ENCODE measurements at places on chromosomes 3 and 15.
A peak's percentile ranks its signal among the peaks of the same experiment; 100 is the strongest.

DNA sequence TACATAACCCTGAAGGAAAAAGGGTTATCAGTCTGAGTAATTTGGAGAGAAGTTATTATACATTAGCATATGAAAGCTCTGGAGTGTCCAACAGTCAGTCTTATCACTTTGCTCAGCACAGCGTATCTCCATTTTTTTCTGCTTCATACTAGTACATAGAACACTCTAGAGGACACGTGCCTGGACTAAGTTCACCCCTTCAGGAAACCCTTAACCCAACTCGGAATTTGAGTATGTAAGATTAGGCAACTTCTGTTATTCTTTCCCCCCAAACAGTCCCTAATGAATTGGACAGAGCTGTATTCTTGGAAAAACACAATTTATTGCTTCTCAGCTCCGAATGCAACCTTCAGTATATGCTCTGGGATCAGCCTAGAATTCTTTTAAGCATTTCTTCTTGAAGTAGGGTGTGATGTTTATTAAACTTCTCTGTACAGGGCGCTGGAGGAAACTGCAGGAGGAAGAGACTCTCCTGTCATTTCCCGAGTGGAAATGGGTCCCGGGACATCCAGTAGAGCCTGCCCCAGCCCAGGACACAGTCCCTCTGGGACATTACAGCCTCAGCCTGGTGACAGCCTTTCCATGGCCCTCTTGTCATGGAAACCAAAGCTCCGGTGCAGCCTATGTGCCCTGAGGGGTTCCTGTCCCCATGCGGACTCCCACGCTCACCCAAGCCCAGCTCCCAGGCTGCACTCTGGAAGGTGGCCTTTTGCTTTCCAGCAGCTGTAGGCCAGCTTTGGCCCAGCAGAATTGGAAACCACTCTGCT, 37.3 kb upstream of the CMTM8 start:
- DNase-seq = no peak

DNA sequence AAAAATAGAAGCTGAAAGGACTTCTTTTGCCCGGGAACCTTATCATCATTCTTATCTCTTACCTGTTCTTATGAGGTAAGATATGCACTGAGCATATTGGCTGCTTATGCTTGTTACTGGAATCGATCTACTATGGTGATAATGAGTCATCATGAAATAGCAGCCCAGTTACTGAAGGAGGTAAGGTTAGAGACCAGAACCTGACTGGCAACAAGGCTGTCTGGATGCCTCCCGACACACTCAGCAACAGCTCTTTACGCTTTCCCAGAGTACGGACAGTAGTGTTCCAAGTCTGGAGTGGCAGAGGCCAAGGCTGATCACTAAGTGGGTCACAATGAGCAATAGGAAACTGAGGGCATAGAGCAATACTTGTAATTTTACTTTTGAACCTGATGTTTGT, 314.1 kb downstream of the NLGN1 start:
- DNase-seq = peak; percentile 3

DNA sequence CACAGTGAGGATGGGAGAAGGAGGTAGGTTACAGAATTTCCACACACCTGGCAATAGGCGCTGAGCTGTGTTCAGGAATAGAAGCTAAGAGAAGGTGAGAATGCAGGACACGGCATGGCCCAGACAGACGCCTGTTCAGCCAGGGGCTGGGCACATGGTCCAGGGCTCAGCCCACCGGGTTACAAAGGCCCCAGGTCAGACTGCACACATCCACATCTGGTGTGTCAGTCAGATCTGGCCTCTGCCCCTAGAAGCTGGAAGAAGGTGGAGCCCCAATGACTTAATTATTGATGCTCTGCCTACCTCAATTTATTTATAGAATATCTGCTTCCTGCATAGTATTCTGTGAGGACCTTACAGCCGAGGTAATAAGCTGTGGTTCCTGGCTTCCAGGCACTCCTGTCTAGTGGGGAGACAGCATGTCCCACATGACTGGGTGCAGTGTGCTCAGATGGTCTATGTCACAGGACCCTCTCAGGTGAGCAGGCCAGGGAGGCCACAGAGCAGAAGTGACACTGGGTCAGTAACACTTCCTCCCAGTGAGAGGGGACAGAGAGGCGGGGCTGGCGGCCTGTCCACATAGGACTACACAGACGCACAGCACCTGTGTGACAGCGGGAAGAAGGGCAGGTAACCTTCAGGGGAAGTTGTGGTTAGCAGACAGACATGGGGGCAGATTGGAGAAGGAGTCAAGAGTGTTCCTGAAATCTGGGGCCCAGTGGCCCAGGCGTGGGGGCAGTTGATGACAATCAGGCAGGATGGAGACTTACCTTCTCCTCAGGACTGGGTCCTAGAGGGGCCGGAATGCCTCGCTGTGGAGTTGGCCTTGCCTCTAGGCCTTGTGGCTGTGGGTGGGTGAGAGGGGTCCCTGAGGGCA, 38.6 kb upstream of the PLXNA1 start:
- DNase-seq = no peak

DNA sequence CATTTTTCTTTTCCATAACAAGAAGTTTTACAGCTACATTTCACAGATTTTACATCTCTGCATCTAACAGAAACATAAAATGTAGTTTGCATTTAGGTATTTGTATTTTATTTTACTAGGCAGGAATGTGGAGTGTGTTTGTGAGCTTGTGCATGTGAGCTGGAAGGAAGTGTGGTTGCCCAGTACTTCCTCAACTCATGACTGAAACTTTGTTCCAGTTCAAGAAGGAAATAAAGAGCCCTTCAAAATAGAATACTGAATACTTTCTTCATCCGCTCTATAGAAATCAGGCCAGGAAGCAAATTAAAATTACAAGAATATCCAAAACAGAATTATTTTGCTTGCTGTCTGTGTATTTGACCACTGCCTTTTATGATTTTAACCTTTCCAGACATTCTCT, 81.3 kb downstream of the CHL1 start:
- DNase-seq = peak; percentile 51

- no peak for DNase-seq
These were observed 79.7 kb downstream of the FBN1 start for GRCh38 chr15:48565560-48566482.

- no peak for DNase-seq
These were observed 219.3 kb downstream of the EBLN2 start for GRCh38 chr3:73280746-73281145.

- DNase-seq = no peak
These were observed 18.8 kb downstream of the BCL2L10 start for GRCh38 chr15:52093539-52094510.

DNA sequence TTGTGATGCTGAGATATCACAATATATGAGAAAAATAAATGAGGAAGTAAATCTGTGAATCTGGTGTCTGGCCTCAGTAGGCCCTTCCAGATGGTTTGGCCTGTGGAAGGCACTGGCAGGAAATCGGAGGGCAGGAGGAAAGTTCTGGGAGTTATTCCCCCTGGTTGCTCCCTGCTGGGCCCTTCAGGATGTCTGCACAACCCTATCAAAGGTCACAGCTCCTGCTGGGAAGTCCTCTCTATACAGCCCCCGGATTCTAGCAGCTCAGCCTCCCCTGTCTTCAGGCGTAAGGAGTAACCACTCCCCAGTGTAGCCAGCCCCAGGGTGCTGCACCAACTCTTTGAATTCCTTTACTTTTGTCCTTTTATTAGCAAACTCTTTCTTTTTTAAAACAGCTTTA, 56.2 kb downstream of the WNT7A start:
- no peak for DNase-seq

DNA sequence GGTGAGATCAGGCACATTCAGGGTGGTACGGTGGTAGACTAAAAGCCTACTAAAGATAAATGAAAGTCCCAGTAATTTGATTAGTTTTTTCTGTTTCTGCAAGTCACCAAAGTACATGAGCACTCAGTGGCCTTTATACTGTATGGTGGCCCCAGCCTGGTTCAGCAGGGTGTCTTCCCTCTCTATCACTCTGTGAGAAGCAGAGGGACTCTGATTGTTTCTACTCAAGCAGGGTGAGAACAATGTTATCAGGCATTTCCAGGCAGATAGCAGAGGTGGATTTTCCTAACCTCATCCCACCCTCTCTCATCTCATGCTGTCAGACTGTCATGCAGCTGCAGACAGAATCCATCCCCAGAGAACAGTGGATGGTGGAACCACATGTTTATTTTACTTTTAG, 71.5 kb upstream of the BFSP2 start:
- no peak for DNase-seq

DNA sequence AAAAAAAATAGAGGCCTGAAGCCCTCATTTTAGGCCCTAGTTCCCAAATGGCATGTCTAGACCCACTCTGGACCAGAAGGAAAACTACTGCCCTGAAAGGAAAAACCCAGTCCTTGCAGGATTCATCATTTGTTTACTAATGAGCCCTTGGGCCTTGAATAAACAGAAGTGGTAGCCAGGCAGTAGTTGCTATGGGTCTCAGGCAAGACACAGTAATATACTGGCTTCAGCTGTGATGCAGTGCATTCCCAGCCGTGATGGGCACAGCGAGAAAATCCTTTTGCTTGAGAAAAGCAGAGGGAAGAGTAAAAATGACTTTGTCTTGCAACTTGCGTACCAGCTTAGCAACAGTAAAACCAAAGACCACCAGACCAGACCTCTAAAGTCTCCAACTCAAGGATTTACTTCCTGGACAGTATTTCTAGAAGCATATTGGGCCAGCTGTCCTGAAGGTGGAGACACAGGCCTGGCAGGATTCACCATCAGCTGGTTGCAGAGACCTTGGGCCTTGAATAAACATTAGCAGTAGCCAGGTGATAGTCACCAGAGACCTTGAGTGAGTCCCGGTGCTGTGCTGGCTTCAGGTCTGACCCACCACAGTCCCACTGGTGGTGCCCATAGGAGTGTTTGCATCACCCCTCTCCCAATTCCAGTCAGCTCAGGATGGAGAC, 208.3 kb upstream of the SLITRK3 start:
- DNase-seq = no peak

- peak; percentile 50 for DNase-seq
These were observed 42.4 kb downstream of the ARRDC4 start for GRCh38 chr15:98002866-98003265.

GRCh38 chr3:5197022-5197421, 9.5 kb downstream of the EDEM1 start:
- DNase-seq = no peak

GRCh38 chr15:58671186-58671585, 78.3 kb downstream of the ADAM10 start:
- no peak for DNase-seq

DNA sequence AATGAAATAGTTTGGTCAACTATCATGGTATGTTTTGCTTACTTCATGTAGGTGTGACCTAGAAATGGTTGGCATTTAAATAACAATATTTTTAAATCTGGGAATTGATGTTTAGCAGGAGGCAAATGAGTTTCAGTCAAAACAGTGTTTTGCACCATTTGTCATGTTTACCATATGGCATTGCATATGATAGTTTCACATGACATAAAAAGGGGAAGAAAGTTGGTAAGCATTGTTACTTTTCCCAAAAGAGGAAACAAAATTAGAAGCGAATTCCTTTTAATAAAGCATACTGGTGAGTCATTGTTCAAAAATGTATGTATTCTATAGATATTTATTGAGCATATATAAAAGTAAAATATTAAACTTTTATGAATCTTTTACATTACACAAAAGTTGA, 2.3 kb downstream of the RNF13 start:
- DNase-seq = no peak

- DNase-seq = no peak
These were observed 12.7 kb upstream of the FGD5 start for GRCh38 chr3:14805961-14806537.

- DNase-seq = peak; percentile 31
These were observed 10.8 kb upstream of the VPS33B start for GRCh38 chr15:91032919-91033803.

GRCh38 chr3:7194071-7194835, 333.3 kb downstream of the GRM7 start:
- DNase-seq = no peak

GRCh38 chr3:15845475-15845874, 47.7 kb upstream of the ANKRD28 start:
- no peak for DNase-seq

- DNase-seq = no peak
These were observed 802.6 kb downstream of the FHIT start for GRCh38 chr3:60448696-60449095.

GRCh38 chr3:72744330-72744729, 103.9 kb downstream of the SHQ1 start:
- DNase-seq = no peak

GRCh38 chr3:37329465-37329864, 155.1 kb upstream of the LRRFIP2 start:
- no peak for DNase-seq

DNA sequence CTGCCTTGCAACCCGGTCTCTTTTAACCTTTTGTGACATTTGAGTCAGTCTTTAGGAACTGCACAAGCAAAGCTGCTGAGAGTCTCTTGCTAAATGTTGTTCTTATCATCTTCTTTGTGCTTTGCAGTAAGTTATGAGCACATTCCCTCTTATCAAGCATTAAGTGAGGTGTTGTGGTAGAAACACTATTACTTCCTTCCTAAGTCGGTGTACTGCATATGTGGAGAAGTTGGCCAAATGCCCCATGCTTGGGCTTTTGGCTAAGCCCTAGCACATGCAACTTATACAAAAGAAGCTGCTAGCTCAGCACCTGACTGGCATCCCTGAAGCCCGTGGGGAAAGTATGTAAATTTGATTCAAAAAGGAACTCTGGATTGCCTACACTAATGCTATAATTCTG, 136.5 kb upstream of the RBMS3 start:
- no peak for DNase-seq

GRCh38 chr15:84715441-84716035, 401 bp downstream of the SEC11A start:
- peak; percentile 32 for DNase-seq

DNA sequence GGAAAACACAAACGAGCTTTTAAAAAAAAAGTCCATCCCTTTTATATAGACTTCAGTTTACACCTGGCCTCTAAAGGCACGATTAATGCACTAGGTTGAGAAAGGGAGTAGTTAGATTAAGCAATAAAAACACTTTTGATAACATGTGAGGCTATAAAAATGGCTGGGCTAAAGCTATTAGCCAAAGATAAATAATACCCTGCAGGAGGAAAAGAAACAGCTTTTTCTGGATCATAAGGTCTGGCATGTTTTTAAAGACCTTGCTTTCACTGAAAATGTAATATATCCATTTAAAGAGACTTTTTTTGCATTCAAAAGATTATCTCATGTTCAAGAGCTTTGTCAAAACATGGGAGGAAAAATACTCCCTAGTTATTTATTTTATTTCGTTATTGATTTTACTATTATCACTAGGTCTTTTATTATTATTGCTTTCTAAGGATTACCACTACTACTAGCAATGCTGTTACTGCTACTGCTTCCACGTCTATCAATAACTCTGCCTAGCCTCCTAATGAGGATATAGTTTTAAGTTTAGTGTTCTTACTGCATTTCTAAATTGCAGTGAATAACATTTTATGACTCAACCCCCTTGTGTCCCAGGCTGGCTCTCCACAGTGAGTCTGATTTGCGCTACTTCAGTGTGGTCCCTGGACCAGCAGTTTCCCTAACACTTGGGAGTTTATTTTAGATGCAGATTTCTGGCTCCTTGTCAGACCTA, 93.4 kb downstream of the THRB start:
- DNase-seq = no peak

GRCh38 chr3:119580067-119580760, 922 bp downstream of the ADPRH start:
- DNase-seq = peak; percentile 50

GRCh38 chr3:103767635-103768034, 1332.8 kb downstream of the ZPLD1 start:
- no peak for DNase-seq

GRCh38 chr15:69126054-69126469, 34.4 kb upstream of the GLCE start:
- no peak for DNase-seq

GRCh38 chr15:63456258-63456657, 48.1 kb upstream of the USP3 start:
- DNase-seq = no peak
